ENCODE measurements at places on chromosomes 11 and 22. TPM values are rescaled to one million over a fixed set of nuclear protein-coding genes. Genes with fewer than 3 reads are reported as not detected.

- no peak overlapping the region for H3K4me3 ChIP-seq
- peaks cover 17% of the 10 kb centered on the region for H3K27me3 ChIP-seq
- H3K36me3 ChIP-seq = no peaks in the 10 kb centered on the region
- no peaks in the 10 kb centered on the region for H3K4me1 ChIP-seq
- DNase-seq = no peak
- no peak overlapping the region for H3K27ac ChIP-seq
Observed at GRCh38 chr11:2248242-2248641, 22.1 kb downstream of the ASCL2 start.

Gene NELL1
- 2.6 TPM for total RNA-seq

- peak overlapping the region; percentile 30 for H3K27ac ChIP-seq
- DNase-seq = no peak
- H3K36me3 ChIP-seq = no peaks in the 10 kb centered on the region
- H3K4me3 ChIP-seq = no peak overlapping the region
Observed at GRCh38 chr11:2739531-2740274, 39.9 kb upstream of the KCNQ1OT1 start.

GRCh38 chr11:50423208-50423607 is 390.5 kb downstream of the OR4C45 start:
- H3K4me1 ChIP-seq = no peaks in the 10 kb centered on the region
- no peak overlapping the region for H3K27ac ChIP-seq
- no peak overlapping the region for H3K4me3 ChIP-seq
- no peaks in the 10 kb centered on the region for H3K27me3 ChIP-seq

Gene ANO9
- 29.7 TPM for total RNA-seq
